ENCODE measurements at places on chromosomes 3 and 15. TPM values are rescaled to one million over a fixed set of nuclear protein-coding genes. Genes with fewer than 3 reads are reported as not detected.

GRCh38 chr15:66126031-66126441, 127.5 kb downstream of the MEGF11 start:
- no peak overlapping the region for H3K27ac ChIP-seq
- no peaks in the 10 kb centered on the region for H3K4me1 ChIP-seq
- H3K4me3 ChIP-seq: no peak overlapping the region
- no peaks in the 10 kb centered on the region for H3K36me3 ChIP-seq
- peaks cover 49% of the 10 kb centered on the region for H3K27me3 ChIP-seq

DNA sequence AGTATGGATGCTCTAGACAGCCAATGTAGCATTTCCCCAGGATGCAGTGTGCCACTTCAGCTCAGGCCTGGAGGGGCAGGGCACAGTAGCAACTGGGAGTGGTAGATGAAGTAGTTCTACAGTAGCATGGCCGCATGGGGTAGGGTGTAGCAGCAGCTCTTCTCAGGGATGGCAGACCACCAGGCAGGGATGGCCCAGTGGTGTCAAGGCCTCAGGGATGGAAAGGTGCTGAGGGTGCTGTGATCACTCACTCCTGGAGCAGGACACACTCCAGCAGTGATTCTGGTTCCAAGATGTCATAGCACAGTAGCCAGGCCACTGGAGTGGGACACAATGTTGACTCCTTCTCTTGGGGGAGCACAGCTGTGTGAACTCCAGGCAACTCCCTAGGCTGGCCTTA, 210.9 kb upstream of the LYSMD4 start:
- H3K27ac ChIP-seq: no peak overlapping the region
- H3K36me3 ChIP-seq: no peaks in the 10 kb centered on the region
- H3K4me3 ChIP-seq: no peak overlapping the region
- no peaks in the 10 kb centered on the region for H3K4me1 ChIP-seq
- H3K27me3 ChIP-seq: no peaks in the 10 kb centered on the region

- no peaks in the 10 kb centered on the region for H3K27me3 ChIP-seq
- no peaks in the 10 kb centered on the region for H3K36me3 ChIP-seq
- no peak overlapping the region for H3K4me3 ChIP-seq
- DNase-seq: no peak
Observed at GRCh38 chr3:32147509-32147908, 41.1 kb downstream of the GPD1L start.

DNA sequence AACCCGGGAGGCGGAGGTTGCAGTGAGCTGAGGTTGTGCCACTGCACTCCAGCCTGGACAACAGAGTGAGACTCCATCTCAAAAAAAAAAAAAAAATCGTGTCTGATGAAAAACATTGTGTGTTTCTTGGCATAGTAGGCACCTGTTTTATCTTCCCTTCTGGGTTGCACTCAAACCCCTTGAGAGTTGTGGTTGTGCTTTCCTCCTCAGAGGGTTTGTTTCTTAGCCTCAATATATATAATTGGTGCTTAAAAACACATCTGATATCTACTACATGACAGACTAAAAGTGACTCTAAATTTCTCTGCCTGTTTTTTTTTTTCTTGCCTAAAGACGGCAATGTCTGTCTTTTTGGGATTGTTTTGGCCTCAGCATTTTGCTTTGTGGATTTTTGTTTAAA, 7.6 kb downstream of the NR1D2 start:
- peaks cover 5% of the 10 kb centered on the region for H3K36me3 ChIP-seq
- H3K27me3 ChIP-seq: no peaks in the 10 kb centered on the region
- H3K27ac ChIP-seq: no peak overlapping the region
- H3K4me1 ChIP-seq: peaks cover 6% of the 10 kb centered on the region
- peak; percentile 72 for DNase-seq

DNA sequence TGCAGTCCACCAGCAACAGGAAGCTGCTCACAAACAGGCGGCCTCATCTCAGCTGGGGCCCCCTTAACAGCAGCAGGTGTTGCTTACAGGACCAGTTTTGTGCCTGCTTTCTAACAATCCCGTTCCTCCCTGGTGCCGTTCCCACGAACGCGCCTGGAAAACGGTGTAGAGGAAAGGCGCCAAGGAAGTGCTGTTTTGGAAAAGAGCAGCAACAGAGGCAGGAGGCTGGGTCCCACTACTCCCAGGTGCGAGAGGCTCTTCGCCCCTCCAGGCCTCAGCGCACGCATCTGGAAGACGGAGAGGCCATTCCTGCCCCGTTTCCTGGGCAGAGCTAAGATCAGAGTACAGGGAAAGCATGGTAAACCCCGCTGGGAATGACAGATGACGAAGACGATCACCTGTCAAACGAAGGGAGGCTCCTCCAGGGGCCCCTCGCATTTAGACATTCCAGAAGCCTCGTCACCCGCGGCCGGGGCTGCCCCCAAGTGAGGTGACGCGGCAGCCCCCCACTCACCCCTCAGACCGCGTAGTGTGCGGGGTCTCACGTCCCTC, 603 bp downstream of the SCAPER start:
- H3K4me3 ChIP-seq: peak overlapping the region; percentile 90
- peaks cover 12% of the 10 kb centered on the region for H3K4me1 ChIP-seq
- DNase-seq: no peak

GRCh38 chr15:83930392-83931212, 276.7 kb downstream of the ADAMTSL3 start:
- H3K27me3 ChIP-seq: no peaks in the 10 kb centered on the region
- H3K4me1 ChIP-seq: no peaks in the 10 kb centered on the region
- H3K27ac ChIP-seq: no peak overlapping the region
- no peaks in the 10 kb centered on the region for H3K36me3 ChIP-seq
- DNase-seq: no peak
- no peak overlapping the region for H3K4me3 ChIP-seq

- H3K4me1 ChIP-seq: peaks cover 5% of the 10 kb centered on the region
- H3K27me3 ChIP-seq: no peaks in the 10 kb centered on the region
- no peaks in the 10 kb centered on the region for H3K36me3 ChIP-seq
- no peak for DNase-seq
- no peak overlapping the region for H3K27ac ChIP-seq
Observed at GRCh38 chr3:147760941-147761340, 351.8 kb downstream of the ZIC1 start.

GRCh38 chr3:129346695-129347457, 68.2 kb downstream of the HMCES start:
- H3K27ac ChIP-seq: no peak overlapping the region
- peaks cover 18% of the 10 kb centered on the region for H3K27me3 ChIP-seq
- H3K4me1 ChIP-seq: peaks cover 7% of the 10 kb centered on the region
- no peak overlapping the region for H3K4me3 ChIP-seq

- no peaks in the 10 kb centered on the region for H3K36me3 ChIP-seq
- no peaks in the 10 kb centered on the region for H3K27me3 ChIP-seq
- H3K4me1 ChIP-seq: peaks cover 11% of the 10 kb centered on the region
Observed at GRCh38 chr3:133213937-133214336, 175.7 kb downstream of the TMEM108 start.

DNA sequence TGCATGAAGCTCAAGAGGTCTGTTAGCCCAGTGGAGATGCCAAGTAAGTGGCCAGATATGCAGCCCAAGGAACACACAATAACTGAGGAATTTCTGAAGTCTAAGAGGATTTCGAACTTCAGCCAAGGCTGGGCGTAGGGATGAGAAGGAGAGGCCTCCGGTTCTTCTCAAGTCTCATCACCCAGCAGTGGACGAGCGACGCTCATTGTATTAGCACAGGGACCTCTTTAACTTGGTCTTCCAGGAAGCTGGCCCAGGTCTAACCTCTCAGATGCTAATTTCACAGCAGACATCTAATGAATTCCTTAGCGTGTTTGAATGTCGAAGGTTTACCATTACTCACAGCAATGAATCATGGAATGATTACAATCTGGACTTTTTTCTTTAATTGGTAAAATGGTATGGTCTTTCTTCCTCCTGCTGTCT, 85.0 kb downstream of the HES1 start:
- no peak for DNase-seq
- H3K4me1 ChIP-seq: no peaks in the 10 kb centered on the region
- H3K27me3 ChIP-seq: peaks cover 24% of the 10 kb centered on the region
- no peak overlapping the region for H3K27ac ChIP-seq
- H3K4me3 ChIP-seq: no peak overlapping the region
- H3K36me3 ChIP-seq: no peaks in the 10 kb centered on the region

GRCh38 chr3:193917158-193917557, 218.8 kb upstream of the HES1 start:
- H3K4me1 ChIP-seq: no peaks in the 10 kb centered on the region
- peaks cover 35% of the 10 kb centered on the region for H3K27me3 ChIP-seq
- DNase-seq: peak; percentile 22
- H3K36me3 ChIP-seq: no peaks in the 10 kb centered on the region
- no peak overlapping the region for H3K4me3 ChIP-seq

GRCh38 chr15:73322665-73323373, 45.9 kb downstream of the HCN4 start:
- H3K4me3 ChIP-seq: no peak overlapping the region
- H3K4me1 ChIP-seq: no peaks in the 10 kb centered on the region
- no peak overlapping the region for H3K27ac ChIP-seq
- peak; percentile 88 for DNase-seq
- no peaks in the 10 kb centered on the region for H3K36me3 ChIP-seq
- peaks cover 11% of the 10 kb centered on the region for H3K27me3 ChIP-seq

DNA sequence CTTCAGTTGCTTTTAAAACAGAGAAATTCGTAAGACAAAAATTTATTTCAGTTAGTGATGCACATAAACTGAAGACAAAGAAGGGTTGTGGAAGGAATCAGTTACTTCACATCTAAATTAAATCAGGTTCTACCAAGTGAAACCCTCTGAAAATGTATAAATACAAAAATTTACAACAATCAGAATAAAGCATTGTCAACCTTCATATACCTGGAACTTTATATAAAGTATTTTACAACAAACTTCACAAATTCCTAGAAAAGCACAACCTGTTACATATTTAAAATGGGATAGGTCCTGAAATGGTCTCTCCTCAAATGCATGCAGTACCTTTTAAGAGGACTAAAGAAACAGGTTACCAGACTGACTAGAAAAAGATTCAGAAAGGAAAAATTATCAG, 26.9 kb downstream of the ATOSA start:
- DNase-seq: no peak
- peak overlapping the region; percentile 65 for H3K4me3 ChIP-seq
- H3K27me3 ChIP-seq: no peaks in the 10 kb centered on the region
- H3K4me1 ChIP-seq: peaks cover 49% of the 10 kb centered on the region
- peak overlapping the region; percentile 96 for H3K27ac ChIP-seq
- no peaks in the 10 kb centered on the region for H3K36me3 ChIP-seq

DNA sequence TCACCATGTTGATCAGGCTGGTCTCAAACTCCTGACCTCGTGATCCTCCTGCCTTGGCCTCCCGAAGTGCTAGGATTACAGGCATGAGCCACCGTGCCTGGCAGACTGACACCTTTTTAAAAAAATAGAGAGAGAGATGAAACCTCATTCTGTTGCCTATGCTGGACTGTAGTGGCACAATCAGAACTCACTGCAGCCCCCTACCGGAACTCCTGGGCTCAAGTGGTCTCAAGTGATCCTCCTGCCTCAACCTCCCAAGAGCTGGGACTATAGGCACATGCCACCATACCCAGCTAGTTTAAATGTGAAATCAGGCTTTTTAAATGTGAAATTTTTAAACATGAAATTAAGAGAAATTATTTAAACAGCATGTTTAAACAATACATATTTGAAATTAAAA, 265.2 kb upstream of the UBE2E1 start:
- no peaks in the 10 kb centered on the region for H3K27me3 ChIP-seq
- H3K4me3 ChIP-seq: no peak overlapping the region
- H3K27ac ChIP-seq: no peak overlapping the region
- H3K36me3 ChIP-seq: no peaks in the 10 kb centered on the region
- no peak for DNase-seq

DNA sequence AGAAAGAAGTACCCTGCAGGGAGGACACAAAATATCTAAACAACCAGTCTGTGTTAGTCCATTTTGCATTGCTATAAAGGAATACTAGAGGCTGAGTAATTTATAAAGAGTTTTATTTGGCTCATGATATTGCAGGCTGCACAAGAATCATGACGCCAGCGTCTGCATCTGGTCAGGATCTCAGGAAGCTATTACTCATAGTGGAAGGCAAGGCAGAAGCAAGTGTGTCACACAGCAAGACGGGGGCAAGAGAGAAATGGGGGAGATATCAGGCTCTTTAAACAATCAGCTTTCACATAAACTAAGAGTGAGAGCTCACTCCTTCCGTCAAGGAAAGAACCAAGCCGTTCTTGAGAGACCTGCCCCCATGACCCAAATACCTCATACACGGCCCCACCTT, 614.8 kb downstream of the ZIC1 start:
- no peaks in the 10 kb centered on the region for H3K36me3 ChIP-seq
- H3K4me3 ChIP-seq: no peak overlapping the region
- DNase-seq: no peak
- peaks cover 14% of the 10 kb centered on the region for H3K4me1 ChIP-seq
- no peaks in the 10 kb centered on the region for H3K27me3 ChIP-seq
- H3K27ac ChIP-seq: peak overlapping the region; percentile 71

DNA sequence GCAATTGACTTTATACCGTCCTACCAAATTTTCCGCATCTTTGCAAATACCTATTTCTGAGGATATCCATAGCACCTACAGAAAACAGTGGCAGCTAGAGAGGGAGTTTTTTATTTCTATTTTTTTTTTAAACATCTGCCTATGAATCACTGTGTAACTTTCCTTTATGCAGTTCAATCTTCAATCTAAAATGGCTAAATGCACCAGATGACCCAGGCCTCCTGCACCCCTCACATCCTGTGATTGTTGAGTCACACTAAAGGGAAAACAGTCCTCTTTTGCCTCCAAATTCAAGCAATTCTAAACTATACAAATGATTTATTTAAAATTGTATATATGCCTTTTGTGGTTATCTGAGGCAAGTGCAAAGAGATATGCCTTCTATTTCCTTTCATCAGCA, 20.1 kb upstream of the BCL6 start:
- no peaks in the 10 kb centered on the region for H3K36me3 ChIP-seq
- H3K4me3 ChIP-seq: no peak overlapping the region
- no peaks in the 10 kb centered on the region for H3K27me3 ChIP-seq
- peak; percentile 61 for DNase-seq
- H3K27ac ChIP-seq: no peak overlapping the region

GRCh38 chr15:73972984-73973682, 19.0 kb downstream of the STOML1 start:
- H3K4me3 ChIP-seq: peak overlapping the region; percentile 59
- H3K36me3 ChIP-seq: no peaks in the 10 kb centered on the region
- no peak overlapping the region for H3K27ac ChIP-seq
- peak; percentile 97 for DNase-seq
- peaks cover 10% of the 10 kb centered on the region for H3K4me1 ChIP-seq

The KIF7 gene
- 12.3 TPM for total RNA-seq

The ATP13A5 gene
- not detected for total RNA-seq

The GLDN gene
- 0.59 TPM for total RNA-seq

The THPO gene
- under 0.01 TPM for total RNA-seq

The NPAP1 gene
- total RNA-seq: not detected

The RARB gene
- 4.1 TPM for total RNA-seq

The FOXB1 gene
- total RNA-seq: not detected

The ROPN1 gene
- total RNA-seq: not detected

The GP5 gene
- total RNA-seq: 0.36 TPM

The FSTL1 gene
- 2,074 TPM for total RNA-seq

Data from osteoblast (primary cell).